ENCODE measurements at places on chromosomes 5 and 9. TPM values are rescaled to one million over a fixed set of nuclear protein-coding genes. Genes with fewer than 3 reads are reported as not detected.

Gene GFRA3
- not detected for total RNA-seq

DNA sequence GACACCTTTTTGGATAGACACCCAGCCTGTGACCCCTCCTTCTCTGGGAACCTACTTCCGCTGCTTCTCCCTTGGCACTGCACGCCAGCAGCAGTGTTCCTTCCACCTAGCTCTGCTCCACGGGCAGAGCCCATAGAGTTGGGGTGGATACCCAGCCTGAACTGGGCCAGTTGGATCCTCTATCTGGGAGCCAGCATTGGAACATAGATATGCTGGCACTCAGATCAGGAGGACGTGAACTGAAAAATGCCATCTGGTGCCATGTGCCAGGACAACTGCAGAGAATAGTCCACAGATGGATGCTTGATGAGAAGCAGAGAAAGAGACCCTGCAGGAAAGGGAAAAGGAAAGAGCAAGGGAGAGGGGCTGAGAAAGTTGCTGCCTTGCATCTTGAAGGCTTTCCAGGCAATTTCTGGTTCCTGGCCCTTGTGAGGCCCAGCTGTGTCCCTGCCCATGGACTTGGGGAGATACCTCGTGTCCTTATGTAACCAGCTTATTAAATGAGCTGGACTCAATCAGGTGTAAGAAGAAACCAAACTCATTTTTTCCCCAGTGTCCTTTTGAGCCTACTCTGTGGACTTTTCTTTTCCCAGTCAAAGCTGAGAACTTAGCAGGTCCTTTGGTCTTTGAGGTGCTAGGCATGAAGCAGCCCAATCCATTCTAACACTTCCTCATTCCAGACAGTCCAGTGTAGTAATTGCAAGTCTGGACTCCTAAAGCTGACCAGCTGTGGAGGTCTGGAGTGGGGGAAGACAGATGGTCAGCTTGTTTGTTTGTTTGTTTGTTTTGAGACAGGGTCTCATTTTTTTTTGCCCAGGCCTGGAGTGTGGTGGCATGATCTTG is 39.1 kb downstream of the ANGPTL2 start:
- H3K4me1 ChIP-seq, result no peaks in the 10 kb centered on the region
- no peak overlapping the region for H3K4me3 ChIP-seq
- H3K27ac ChIP-seq, result no peak overlapping the region
- no peak for DNase-seq

Gene SYNPO
- 4.6 TPM for total RNA-seq

GRCh38 chr9:94758031-94758430 is 31.5 kb downstream of the AOPEP start:
- H3K36me3 ChIP-seq, result peaks cover 18% of the 10 kb centered on the region
- no peaks in the 10 kb centered on the region for H3K27me3 ChIP-seq
- H3K4me3 ChIP-seq, result no peak overlapping the region
- peaks cover 5% of the 10 kb centered on the region for H3K4me1 ChIP-seq

Data from endodermal cell (in vitro differentiated cells).